Stimulated activated naive CD8-positive, alpha-beta T cell treated with anti-CD3 and anti-CD28 coated beads, Interleukin-15, amount 100 ng/mL, for 72 hours (primary cell): ENCODE measurements at places on chromosomes 12 and 14.
A peak's percentile ranks its signal among the peaks of the same experiment; 100 is the strongest.

GRCh38 chr14:89493877-89494634, 77.0 kb upstream of the FOXN3 start:
- no peak for DNase-seq

GRCh38 chr14:92687681-92688433, 60.6 kb downstream of the LGMN start:
- DNase-seq, result no peak

DNA sequence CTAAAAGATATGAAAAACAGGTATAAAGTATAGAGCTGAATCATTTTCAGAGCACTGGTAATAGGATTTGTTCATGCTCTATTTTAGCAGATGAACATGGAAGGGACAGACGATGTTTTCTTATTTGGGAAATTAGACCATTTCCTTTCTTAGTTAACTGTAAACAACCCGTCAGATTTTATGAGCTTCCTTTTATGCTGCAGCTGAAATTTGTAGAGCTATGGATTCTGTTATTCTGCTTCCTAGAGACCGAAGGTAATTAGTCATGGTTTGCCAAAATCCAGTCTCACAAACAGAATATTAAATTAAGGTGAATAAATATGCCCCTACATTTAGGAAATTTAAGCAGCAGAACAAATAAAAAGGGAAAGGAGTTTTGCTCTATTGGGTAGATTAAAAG, 180.2 kb upstream of the SYT1 start:
- no peak for DNase-seq

DNA sequence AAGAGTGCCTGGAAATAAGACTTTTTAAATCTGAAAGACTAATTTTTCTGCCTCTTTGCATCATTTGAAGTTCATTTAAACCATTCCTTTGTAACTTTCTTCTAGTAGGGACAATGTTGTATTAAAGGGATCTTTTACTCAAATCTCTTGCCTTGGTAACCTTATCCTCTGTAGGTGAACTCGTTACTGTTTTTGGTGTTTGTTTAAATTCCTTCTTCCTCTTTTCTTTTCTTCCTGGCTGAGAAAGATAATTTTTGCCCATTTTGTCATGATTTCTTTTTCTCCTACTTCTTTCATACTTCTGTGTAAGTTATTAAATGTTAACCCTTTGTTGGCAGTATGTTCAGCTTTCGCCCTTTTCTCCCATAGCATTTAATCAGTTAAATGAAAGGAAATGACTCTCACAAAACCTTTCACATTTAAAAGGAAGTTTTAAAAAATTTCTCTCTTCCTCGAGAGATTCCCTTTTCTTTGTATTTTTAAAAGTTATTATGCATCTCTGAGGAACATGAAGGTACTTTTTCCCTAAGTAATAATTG, 10.3 kb downstream of the VEZT start:
- DNase-seq, result no peak

GRCh38 chr14:101595887-101596721, 34.8 kb downstream of the DIO3 start:
- peak; percentile 53 for DNase-seq

GRCh38 chr12:45214749-45215418, 1.0 kb upstream of the ANO6 start:
- DNase-seq, result no peak

GRCh38 chr12:99498756-99499155, 148.8 kb upstream of the GARIN6 start:
- no peak for DNase-seq

DNA sequence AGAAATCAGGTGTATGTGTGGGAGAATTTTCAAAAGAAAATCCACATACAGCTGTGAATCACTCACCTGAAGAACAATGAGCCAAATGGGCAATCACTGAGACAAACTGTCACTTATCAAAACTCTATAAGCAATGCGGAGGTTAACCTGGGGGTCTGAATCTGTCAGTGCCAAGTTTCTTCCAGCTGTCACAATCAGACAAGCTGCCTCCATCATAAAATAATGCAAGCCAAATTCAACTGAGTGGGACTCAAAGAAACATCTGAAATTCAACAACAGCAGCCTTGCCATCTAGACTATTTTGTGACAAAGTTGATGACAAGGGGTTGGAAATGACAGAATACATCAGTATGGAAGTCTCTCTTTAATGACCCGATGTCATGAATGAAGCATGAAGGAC, 60.3 kb downstream of the GARIN6 start:
- no peak for DNase-seq
